ENCODE measurements at places on chromosomes 3 and 15.

DNA sequence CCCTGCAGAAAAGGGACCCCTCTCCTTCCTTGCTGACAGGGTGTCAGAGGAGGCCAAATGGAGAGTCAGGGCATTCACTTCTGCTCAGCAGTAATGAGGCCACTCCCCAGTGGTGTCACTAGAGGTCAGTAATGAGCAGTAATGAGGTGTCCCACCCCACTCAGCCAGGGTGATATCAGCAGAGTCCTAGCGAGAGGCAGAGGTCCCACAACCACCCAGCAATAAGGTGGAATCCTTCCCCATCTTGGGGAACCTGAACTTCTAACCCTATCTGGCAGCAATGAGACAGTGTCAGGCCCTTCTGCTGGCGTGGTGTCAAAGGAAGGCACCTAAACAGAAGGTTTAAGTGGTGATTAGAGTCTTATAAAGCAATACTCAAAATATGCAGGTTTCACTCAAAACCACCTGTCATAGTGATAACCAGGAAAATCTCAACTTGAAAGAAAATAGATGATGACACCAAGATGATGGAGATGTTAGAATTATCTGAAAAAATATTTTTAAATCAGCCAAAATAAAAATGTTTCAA, 12.9 kb downstream of the OCA2 start:
- peak; percentile 17 for DNase-seq

DNA sequence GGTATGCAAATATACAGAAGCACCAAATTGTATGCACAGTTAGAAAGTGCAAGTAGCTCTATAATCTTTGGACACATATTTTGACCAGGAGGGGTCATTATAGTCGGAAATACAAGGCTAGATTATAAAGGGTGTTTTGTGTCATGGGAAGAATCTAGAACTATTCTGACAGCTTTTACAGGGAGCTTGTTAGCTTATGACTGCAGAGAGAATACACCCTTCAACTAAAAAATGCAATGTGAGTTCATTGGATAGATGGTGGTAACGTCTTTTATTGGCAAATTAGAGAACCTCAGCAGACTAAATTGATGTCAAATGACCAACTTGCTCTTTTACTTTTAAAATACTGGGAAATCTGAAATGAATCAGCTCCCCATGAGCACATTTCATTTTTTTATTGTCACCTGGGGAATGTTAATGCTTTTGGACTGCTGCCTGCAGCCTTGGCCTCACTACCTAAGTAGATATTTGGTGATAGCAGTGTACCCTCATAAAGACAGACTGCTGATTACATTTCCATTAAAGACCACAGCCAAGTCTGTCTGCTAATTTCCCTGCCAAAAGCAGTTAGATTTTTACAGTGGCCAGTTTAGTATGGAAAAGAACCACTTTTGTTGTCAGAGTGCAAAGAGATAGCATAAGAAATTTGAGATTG, 515.9 kb upstream of the DPPA4 start:
- no peak for DNase-seq

- DNase-seq = no peak
Measured at GRCh38 chr3:60877188-60877587, 374.1 kb downstream of the FHIT start.

- peak; percentile 91 for DNase-seq
Measured at GRCh38 chr15:52651868-52652267, 27.3 kb downstream of the ATOSA start.

- no peak for DNase-seq
Measured at GRCh38 chr15:67790610-67791319, 34.5 kb upstream of the SKOR1 start.
